Activated CD8-positive, alpha-beta memory T cell treated with anti-CD3 and anti-CD28 coated beads for 1 hour (primary cell): ENCODE measurements at places on chromosomes 6 and 20.

DNA sequence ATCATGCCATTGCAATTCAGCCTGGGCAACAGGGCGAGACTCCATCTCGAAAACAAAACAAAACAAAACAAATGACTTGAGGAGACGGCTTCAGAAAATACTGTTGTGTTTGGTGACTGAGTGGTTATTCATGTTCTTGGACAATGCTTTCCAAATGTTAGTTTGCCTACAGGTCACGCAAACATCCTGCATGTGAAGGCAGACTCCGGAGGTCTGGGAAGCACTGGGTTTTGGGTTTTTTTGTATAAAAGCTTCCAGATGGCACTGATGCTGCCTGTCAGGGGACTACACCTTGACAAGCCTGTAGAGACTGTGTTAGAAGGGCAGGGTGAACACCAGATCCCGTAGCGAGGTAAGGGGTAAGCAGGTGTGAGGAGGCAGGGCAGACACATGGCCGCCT is 81.7 kb downstream of the THBS2 start:
- DNase-seq: no peak

DNA sequence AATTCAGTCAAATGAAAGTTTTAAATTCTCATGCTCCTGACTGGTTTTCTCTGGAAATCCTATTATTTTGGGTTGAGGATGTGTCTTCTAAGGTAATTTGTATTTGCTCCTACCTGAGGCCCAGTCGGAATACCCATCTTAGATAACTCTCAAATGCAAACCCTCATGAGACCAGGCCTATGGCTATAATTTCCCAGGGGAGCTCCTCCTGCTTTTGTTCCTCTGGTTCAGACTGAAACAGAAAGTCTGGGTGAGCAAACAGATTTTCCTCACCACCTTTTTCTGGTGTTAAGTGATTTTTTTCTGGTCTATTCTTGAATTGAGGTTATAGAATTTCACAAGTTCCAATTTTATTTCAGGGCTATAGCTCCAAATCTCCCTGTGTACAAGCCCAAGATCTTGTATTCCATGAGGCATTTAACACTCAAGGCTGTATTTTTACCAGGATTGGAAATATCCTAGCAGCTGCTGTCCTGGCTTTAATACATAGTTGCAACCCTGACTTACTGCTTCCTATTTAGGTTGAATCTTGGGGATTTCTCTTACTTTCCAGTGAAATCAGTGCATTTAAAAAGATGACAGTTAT is 169.1 kb upstream of the PTCHD4 start:
- DNase-seq: no peak

GRCh38 chr6:35544769-35545361 is 32.2 kb upstream of the TULP1 start:
- no peak for DNase-seq

- no peak for DNase-seq
Measured at GRCh38 chr6:40391086-40391485, 196.1 kb downstream of the LRFN2 start.

DNA sequence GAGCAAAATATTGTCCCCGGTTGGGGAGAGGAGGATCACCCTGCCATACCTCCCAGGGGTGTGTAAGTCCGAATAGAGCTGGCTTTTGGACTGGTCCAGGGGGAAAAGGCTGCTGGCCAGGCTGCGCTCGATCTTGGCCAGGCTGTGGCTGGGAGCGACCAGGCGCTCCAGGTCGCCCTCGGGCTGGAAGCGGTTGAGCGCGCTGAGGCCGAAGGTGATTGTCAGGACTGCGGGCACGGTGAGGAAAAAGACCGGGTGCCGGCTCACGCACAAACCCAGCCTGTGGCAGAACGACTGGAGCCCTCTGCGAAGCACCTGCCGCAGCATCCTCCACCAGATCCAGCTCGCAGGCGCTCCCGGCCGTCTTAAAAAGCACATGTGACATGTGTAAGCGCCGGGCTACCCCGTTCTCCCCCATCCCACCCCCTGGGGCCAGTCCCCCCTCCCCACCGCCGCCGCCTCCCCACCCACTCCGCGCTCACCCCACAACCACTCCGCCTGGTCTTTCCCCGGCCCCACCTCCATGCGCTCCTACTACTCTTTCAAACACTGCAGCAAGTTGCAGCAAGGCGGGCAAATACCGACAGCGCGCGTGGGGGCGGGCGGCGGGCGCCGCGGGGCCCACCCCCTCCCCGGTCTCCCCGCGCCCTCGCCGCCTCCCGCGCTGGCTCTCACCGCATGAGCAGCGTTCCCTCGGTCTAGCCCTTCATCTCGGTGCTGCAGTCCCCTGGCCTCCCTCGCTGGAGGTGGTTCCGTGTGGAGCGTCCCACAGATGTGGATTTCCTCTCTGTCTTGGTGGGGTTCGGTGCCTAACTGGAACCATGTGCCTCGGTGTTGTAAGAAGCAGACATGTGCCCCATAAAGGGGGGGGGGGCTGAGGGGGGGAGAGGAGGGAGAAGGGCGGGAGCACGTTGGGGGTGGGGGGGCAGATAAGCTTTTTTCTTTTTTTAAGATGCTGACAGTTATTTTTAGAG is 42.4 kb downstream of the PTCHD4 start:
- DNase-seq: no peak

- no peak for DNase-seq
Measured at GRCh38 chr6:143264986-143265764, 185.3 kb downstream of the ADAT2 start.

- DNase-seq: no peak
Measured at GRCh38 chr20:32130965-32131364, 21.5 kb downstream of the TM9SF4 start.

DNA sequence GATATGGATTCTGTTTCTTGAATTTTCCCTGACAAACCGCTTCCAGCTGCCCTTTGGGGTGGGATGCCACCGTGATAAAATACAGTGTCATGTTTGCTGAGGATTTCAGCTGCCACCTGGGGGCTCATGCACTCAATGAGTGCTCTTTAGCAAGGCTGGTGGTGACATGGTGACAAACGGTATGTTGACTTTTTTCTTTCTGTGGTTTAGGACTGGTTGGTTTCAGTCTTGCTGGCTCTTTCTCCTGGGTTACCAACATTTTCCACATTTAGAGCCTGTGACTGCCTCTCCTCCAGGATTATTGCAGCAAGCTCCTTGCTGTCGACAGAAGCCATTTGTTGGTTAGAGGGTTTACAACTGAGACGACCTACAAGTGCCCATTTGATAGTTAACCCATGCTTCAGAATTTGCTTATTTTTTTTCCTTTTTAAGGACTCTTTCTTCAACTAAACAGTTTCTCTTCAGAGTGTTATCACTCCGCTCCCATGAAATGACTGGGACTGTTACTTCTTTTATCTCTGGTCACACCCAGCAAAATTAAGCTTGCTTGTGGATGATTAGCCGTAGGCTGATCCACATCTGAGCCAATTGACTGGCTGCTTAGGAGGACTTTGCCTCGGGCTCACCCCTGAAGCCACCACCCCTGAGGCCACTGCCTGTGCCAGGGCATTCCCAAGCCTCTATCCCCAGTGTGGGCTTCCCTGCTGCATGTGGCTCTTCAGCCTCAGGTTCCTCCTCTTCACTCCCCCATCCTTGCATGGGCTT is 48.4 kb upstream of the CDYL start:
- DNase-seq: no peak
